ENCODE measurements at places on chromosomes 16 and 17.

DNA sequence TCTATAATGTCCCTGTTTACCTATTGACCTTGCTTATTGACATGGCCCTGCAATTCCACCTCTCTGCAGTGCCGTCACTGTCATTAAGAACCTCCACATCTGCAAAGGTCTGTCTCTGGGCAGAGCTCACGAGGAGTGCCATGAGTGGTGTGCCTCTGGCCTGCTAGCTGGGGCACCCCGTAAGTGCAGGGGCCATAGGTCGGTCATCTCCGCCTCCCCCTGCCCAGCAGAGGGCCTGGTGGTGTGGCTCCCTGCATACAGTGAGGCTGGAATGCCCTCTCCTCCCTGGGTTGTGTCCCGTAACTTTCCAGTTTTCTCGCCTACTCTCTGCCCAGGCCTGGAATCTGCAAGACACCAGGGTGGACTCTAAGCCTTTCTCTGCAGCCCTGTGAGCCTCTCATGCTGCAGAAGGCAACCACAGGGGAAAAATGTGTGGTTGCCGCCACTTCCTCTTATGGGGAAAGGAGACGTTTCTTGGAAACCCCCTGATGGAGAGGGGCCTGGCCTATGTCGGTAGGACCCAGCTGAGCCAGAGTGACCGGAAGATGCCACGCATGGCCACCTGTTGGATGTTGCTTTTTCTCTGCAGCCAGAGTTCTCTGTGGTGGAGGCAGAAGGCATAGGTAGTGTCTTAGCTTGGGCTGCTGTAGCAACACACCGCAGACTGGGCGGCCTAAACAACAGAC lies 2.7 kb upstream of the SNX20 start:
- DNase-seq: no peak

GRCh38 chr16:22186517-22186916 lies 19.6 kb upstream of the EEF2K start:
- no peak for DNase-seq

DNA sequence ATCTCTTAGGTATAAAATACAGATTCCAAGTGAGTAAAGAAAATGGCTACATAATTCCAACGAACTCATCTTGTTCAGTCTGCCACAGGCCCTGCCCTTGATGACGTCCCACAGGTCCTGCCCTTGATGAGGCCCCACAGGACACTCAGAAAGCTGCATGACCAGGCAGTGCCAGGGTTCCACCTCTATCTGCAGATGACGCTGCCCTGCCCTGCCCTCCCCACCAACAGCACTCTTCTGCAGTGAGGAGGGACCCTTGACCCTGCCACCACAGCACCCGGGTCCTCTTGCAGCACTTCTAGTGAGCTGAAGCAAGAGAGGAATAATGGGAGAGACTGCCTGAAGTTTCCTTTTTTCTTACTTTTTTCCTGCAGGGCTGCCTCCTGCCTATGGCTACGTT lies 118.4 kb downstream of the VPS53 start:
- DNase-seq: no peak

DNA sequence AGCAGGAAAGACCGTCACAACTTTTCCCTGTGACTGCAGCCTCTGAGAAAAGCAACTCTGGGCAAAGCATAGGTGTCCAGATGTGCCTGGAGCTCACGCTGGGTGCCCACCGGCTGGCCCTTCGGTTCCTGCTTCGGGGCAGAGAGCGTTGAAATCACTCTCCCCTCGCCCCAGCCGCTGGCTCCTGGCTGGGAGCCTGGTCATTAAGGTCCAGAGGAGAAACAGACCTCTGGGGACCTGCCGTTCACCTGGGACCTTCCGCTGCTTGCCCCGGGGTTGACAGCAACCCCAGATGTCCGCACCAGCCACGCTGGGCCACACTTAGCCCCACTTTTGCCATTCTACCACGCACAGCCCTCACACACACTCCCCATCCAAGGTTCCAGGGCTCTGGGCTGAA lies 13.1 kb downstream of the MRM3 start:
- no peak for DNase-seq

DNA sequence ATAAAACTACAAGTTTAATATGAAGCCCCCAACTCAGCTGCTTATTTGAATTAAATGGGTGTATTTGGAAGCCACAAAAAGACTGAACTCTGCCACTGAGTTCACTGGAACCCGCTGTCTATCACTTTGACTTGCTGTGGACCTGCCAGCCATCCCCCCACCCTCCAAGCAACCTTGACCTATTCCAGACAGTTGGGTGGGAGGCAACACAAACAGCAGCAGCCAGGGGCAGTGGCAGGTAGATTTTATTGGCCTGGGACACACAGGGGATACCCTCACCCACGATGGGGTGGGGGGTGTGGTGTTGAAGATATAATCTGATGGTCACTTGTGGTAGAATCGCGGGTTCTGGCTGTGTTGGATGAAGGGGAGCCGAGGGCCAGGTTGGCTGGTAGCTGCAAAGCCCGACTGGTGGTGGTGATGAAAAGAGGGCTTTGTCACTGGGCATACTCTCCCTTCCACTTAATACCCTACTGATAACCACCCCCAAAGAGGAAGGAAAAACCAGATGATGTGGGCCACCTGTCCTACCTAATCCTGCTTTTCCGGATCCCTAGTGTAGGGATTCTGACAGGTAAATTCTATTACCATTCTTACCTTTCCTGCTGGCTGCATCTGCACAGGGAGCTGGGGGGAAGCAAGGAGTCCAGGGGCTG lies 2.6 kb downstream of the GPS2 start:
- no peak for DNase-seq

- DNase-seq: no peak
Measured at GRCh38 chr17:75011401-75012095, 922 bp upstream of the MRPL58 start.

DNA sequence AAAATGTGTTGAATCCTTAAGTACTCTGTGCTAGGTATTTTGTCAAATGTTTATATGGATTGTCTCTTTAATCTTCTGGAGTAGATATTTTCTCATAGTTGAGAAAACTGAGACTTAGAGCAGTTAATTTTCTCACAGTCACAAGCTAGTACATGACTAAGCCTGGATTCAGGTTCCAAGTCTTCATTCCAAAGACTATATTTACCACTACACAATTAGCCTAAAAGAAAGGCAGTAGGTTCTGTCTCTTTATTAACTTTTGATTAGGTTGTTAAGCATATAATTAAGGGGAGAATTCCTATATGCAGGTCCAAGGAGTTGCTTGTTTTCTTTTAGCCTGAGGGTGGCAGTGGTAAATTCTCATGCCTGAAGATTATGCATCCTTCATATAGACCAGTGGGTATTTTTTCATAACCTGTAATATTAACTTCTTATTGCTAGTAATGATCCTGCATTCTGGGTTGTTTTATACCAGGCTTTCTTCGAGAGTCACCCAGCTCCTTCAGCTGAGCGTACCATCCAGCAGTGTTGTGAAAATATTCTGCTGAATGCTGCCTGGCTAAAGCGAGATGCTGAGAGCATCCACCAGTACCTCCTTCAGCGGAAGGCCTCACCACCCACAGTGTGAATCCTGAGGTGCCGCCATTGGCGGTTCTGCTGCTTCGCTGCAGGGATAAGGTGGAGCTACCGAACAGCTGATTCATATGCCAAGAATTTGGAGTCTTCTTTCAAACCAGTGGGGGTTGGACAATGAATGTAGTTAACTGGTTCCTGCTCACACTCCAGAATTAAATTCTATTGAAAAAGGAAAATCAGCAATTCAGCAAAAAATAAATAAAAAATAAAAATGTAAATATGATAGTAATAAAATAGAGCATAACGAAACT lies 28.2 kb upstream of the KPNB1 start:
- DNase-seq: peak; percentile 91

DNA sequence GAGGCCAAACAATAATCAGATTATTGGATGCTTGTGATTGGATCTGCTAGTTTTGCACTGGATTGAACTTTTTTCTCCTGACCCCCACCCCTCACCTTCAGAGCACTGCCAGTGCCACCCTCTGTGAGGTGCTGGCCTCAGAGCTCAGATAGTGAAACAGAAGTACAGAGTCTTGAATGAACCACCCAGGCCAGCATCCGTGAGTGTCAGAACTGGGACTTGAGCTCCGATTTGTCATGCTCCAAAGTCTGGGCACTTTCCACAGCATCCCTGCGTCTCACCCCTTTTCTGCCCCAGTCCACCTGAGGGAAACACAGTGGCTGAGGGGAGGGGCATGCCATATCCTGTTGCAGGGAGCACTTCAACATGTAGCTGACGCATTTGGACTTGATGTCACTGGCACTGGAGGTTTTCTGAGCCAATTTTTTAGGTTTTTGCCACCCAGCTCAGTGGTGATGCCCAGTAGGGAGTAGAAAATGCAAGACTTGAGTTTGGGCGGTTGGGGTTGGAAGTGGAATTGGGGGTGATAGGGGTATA lies 47.3 kb downstream of the SMPD3 start:
- no peak for DNase-seq

GRCh38 chr17:42317266-42317845 lies 29.1 kb downstream of the STAT5A start:
- no peak for DNase-seq

DNA sequence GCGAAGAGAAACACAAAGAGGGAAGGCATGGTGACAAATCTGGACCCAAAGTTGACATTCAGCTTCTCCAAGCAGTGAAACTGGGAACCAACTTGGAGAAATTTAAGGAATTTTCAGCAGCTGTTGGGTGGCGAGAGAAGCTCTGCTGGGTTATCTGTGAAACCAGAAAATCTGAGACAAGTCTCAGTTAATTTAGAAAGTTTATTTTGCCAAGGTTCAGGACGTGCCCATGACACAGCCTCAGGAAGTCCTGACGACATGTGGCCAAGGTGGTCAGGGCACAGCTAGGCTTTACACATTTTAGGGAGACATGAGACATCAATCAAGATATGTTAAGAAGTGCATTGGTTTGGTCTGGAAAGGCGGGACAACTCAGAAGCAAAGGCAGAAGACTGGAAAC lies 11.2 kb upstream of the CD300LF start:
- no peak for DNase-seq

DNA sequence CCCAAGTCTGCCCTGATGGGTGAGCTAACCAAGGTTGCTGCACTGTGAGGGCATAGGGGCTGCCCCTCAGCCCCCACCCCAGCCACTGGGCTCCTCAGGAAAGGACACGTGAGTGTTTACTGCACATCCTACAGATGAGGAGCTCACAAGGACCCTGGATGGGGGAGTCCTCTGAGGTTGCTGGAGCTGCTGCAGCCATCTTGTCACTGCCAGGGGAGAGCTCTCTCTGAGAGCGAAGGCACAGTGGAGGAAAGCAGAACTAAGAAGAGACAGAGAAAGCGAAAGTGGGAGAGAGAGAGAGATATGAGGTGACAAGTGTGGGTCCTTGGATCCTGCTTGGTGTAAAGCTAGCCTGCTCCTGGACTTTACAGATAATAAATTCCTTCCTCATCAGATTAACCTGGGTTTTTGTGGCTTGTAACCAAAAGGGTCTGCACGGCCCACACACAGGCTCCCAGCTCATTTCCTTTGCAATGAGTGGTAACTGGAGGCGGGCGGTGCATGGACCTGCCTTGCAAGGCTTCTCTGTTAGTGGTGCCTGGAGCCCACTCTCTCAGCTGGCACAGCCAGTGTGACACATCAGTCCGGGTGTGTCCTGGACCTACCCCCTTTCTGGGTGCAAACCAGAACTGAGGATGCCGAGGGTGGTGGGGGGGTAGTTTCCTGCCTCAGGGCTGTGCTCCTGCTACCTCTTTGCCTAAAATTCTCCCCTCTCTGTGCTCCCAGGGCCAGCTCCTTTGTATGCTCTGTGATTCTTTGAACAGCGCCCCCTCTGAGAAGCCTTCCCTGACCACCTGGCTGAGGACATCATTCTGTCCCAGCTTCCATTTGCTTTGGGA lies 14.2 kb downstream of the SNX20 start:
- DNase-seq: no peak

DNA sequence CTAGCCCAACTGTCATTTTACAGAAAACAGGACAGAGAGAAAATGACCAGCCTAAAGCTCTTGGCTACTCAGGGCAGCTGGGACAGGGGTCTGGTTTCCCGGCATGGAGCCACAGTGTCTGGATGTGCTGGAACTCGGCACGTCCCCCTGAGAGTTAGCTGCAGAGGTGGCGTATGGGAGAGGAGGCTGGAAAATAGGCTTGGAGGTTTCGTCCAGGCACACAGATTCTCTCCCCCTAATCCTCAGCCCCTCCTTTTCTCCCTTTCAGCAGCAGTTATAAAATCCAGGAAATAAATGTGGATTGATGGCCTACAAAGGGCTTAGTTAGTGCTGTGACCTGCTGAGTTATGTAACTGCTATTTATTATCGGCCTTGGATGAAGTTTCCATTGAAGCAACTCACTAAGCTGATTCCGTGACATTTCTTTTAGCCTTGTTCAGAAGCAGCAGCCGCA lies 89.5 kb upstream of the TOB1 start:
- DNase-seq: no peak

DNA sequence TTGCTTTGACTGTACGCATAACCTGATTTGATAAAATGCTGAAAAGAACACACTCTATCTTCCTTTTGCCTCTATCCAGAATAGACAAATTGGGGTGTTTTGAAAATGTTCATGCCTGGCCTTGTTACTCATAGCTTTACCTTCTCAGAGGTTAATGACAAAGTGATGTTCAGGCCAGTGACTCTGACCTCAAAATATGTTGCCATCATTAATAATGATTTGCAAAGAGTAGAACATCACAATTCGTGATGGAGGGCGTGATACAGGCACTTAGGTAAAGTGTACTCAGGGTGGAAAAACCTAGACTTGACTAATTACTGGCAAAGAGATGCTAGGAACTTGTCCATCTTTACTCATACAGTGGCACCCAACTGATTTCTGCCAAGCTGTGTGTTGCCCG lies 656.6 kb upstream of the SOX9 start:
- DNase-seq: no peak

DNA sequence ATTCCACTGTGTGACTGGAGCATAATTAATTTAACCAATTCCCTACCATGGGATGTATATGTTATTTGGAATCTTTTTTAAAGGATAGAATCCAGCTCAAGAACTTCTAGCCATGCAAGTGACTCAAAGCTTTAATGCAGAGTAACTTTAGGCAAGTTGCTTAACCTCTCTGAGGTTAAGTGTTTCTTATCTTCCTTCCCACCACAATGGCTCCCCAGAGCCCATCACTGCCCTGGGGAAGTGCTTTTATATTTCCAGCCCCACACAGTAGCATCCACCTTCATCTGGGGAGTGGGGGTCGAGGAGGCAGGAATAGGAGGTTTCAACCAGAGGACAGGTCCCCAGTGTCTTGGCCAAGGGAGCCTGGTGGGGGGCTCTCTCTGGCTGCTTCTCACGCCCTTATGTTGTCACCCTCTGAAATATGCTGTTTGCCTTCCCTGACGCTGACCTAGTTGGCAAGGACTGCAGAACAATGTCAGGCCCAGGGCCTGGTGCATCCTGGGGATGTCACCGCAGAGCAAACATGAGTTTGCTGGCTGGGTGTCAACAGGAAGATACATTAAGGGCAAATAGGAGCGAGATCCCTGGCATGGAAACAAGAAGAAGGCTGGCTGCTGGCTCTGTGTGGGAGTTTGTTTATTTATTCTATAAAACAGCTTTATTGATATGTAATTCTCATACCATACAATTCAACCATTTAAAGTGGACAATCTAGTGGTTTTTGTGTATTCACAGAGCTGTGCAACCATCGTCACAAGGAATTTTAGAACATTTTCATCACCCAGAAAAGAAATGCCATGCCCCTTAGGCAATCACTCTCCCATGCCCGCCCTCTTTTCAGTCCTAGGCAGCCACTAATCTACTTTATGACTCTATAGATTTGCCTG lies 46.6 kb upstream of the WSB1 start:
- no peak for DNase-seq

GRCh38 chr17:73336408-73337329 lies 24.9 kb upstream of the CDC42EP4 start:
- no peak for DNase-seq

GRCh38 chr17:77542551-77543490 lies 402.1 kb downstream of the SEC14L1 start:
- peak; percentile 12 for DNase-seq

All from HS-27A (cell line).